ENCODE measurements at places on chromosomes 11 and 22. TPM values are rescaled to one million over a fixed set of nuclear protein-coding genes. Genes with fewer than 3 reads are reported as not detected.
A peak's percentile ranks its signal among the peaks of the same experiment; 100 is the strongest.

CYP2D6 gene
- 5.2 TPM for total RNA-seq

NOX4 gene
- 0.62 TPM for total RNA-seq

DEFB131B gene
- not detected for total RNA-seq

SLC43A1 gene
- 20.9 TPM for total RNA-seq

OR2AT4 gene
- total RNA-seq = not detected

CABP2 gene
- total RNA-seq = not detected

CEP126 gene
- 2.0 TPM for total RNA-seq

- DNase-seq = no peak
- no peak overlapping the region for H3K4me3 ChIP-seq
- H3K36me3 ChIP-seq = no peaks in the 10 kb centered on the region
These were observed 1.6 kb downstream of the SDF2L1 start for GRCh38 chr22:21643533-21644357.

GRCh38 chr22:38080850-38081635 lies 2.9 kb downstream of the SLC16A8 start:
- DNase-seq = no peak
- H3K4me1 ChIP-seq = peaks cover 9% of the 10 kb centered on the region
- no peaks in the 10 kb centered on the region for H3K27me3 ChIP-seq
- H3K4me3 ChIP-seq = peak overlapping the region; percentile 9
- H3K27ac ChIP-seq = peak overlapping the region; percentile 50

GRCh38 chr11:64619811-64620380 lies 28.9 kb downstream of the SLC22A12 start:
- no peak overlapping the region for H3K27ac ChIP-seq
- H3K4me3 ChIP-seq = no peak overlapping the region
- no peaks in the 10 kb centered on the region for H3K27me3 ChIP-seq
- H3K36me3 ChIP-seq = no peaks in the 10 kb centered on the region

GRCh38 chr11:46246521-46246920 lies 30.9 kb upstream of the CREB3L1 start:
- H3K36me3 ChIP-seq = no peaks in the 10 kb centered on the region
- no peak overlapping the region for H3K4me3 ChIP-seq
- no peak for DNase-seq
- H3K4me1 ChIP-seq = no peaks in the 10 kb centered on the region
- no peaks in the 10 kb centered on the region for H3K27me3 ChIP-seq

DNA sequence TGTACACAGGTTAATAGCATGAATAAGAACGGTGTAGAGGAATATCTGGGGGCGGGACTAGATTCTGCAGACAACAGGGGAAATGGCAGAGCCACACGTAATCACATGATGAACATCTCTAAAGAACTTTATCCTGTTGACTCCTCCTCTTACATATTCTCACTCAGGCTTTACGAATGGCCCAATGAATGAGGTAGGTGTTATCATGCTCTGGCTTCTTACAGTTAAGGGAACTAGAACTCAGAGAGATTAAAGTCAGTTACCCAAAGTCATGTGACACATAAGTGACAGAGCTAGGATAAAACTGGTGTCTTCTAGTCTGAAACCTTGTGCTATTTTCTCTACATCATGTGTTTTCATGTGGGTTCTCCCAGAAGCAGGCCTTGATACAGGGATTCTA lies 49.0 kb upstream of the BMAL1 start:
- H3K27me3 ChIP-seq = no peaks in the 10 kb centered on the region
- DNase-seq = no peak
- H3K27ac ChIP-seq = no peak overlapping the region
- no peaks in the 10 kb centered on the region for H3K36me3 ChIP-seq
- H3K4me1 ChIP-seq = no peaks in the 10 kb centered on the region

GRCh38 chr11:7911011-7911410 lies 20.1 kb downstream of the OR10A6 start:
- no peak for DNase-seq
- no peak overlapping the region for H3K4me3 ChIP-seq
- no peaks in the 10 kb centered on the region for H3K4me1 ChIP-seq
- no peaks in the 10 kb centered on the region for H3K27me3 ChIP-seq

DNA sequence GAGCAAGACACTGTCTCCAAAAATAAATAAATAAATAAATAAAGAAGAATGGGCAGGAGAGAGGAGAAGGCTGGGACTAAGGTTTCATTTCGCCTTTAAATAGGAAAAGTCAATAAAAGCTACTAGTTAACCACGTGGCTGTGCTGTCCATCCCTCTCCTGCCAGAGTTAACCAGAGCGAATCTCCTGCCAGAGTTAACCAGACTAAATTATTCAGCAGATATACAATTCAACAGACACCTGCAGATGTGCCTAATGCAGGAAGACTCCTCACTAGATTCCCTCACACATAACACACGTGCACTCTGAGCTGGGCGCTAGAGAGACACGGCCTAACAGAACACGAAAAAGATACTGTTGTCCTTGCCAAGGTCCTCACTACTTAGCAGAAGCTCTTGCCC lies 156.1 kb downstream of the IGLL1 start:
- no peaks in the 10 kb centered on the region for H3K4me1 ChIP-seq
- no peak overlapping the region for H3K4me3 ChIP-seq
- no peak for DNase-seq
- H3K27me3 ChIP-seq = no peaks in the 10 kb centered on the region
- no peak overlapping the region for H3K27ac ChIP-seq

GRCh38 chr11:76885390-76886097 lies 24.8 kb downstream of the ACER3 start:
- H3K36me3 ChIP-seq = no peaks in the 10 kb centered on the region
- no peak overlapping the region for H3K4me3 ChIP-seq
- H3K27me3 ChIP-seq = no peaks in the 10 kb centered on the region
- no peak for DNase-seq

- DNase-seq = no peak
- H3K4me1 ChIP-seq = no peaks in the 10 kb centered on the region
- H3K4me3 ChIP-seq = no peak overlapping the region
- no peaks in the 10 kb centered on the region for H3K27me3 ChIP-seq
- H3K36me3 ChIP-seq = no peaks in the 10 kb centered on the region
These were observed 44.4 kb downstream of the VSIG10L2 start for GRCh38 chr11:125990244-125990643.

GRCh38 chr11:3929232-3929631 lies 73.8 kb downstream of the STIM1 start:
- no peak for DNase-seq
- no peak overlapping the region for H3K4me3 ChIP-seq
- no peaks in the 10 kb centered on the region for H3K4me1 ChIP-seq
- no peaks in the 10 kb centered on the region for H3K36me3 ChIP-seq
- no peak overlapping the region for H3K27ac ChIP-seq
- H3K27me3 ChIP-seq = no peaks in the 10 kb centered on the region

- no peak overlapping the region for H3K4me3 ChIP-seq
- no peaks in the 10 kb centered on the region for H3K4me1 ChIP-seq
- no peaks in the 10 kb centered on the region for H3K36me3 ChIP-seq
- H3K27me3 ChIP-seq = no peaks in the 10 kb centered on the region
- H3K27ac ChIP-seq = no peak overlapping the region
These were observed 33.7 kb downstream of the MRGPRX2 start for GRCh38 chr11:19026862-19027261.

- peaks cover 4% of the 10 kb centered on the region for H3K27me3 ChIP-seq
These were observed 704.0 kb downstream of the BRD1 start for GRCh38 chr22:49123621-49124192.

All from prostate gland (tissue), 2 donors.